Mucosa of descending colon (tissue), 3 donors: ENCODE measurements at places on chromosomes 16 and 17.
A peak's percentile ranks its signal among the peaks of the same experiment; 100 is the strongest.

GRCh38 chr17:43791589-43791988 lies 11.4 kb downstream of the CFAP97D1 start:
- no peak for DNase-seq

- DNase-seq: no peak
Measured at GRCh38 chr17:6823011-6823442, 8.5 kb downstream of the TEKT1 start.

DNA sequence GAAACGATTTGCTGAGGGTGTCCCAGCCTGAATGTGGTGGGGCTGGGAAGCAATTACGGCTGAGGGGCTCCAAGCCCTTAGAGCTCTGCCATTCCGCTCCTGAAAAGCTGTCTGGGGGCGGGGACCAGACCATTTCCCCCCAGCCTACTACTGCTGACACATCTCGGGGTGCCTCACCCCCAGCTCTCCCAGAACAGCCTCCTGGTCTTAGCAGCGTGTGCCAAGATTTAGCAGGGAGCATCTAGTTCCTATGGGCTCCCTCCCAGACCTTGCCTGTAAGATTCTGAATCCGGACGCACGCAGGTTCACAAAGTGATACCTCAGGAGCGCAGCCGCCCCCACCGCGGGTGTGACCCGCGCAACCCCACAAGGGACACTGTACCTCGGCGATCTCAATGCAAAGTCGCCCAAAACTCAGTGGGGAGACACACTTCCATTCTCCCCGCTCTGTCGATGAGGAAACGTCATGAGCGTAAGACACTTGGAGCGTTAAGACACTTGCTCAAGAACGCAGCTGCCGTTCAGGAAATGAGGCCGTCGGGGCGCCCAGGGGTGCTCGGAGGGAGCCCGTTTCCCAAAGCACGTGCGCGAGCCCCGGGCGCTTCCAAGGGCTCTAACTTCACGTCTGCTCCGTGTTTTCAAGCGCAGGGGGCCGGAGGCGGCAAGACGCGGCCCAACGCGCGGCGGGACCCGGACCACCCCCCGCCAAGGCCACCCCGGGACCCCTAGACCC lies 629 bp downstream of the GEMIN4 start:
- peak; percentile 40 for DNase-seq

DNA sequence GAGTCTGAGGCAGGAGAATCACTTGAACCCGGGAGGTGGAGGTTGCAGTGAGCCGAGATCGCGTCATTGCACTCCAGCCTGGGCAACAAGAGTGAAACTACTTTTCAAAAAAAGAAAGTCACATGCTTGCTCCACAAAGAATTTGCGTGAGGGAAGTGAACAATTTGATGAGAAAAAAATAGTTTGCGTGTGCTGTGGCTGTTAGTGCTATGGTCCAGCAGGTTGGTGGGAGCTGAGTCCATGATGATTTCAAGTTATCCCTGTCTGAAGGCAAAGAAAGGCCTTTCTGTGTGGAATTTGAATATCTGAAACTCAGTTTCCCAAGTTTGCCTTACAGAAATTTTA lies 21.0 kb downstream of the PRCD start:
- DNase-seq: no peak

GRCh38 chr17:13222975-13223374 lies 205.1 kb upstream of the ELAC2 start:
- peak; percentile 27 for DNase-seq

- no peak for DNase-seq
Measured at GRCh38 chr16:87625241-87625797, 23.0 kb downstream of the JPH3 start.

DNA sequence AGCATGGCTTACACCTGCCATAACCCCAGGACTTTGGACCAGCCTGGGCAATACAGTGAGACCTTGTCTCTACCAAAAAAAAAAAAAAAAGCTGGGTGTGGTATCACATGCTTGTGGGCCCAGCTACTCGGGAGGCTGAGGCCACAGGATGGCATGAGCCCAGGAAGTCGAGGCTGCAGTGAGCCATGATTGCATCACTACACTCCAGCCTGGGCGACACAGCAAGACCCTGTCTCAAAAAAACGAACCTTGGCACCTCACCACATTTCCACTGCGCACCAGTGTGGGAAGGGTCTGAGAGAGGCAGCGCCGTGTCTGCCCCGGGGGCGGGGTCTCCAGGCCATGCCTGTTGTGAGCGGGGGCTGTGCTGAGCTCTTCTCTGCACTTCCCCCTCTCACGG lies 6.3 kb downstream of the ACSF3 start:
- DNase-seq: peak; percentile 72

- DNase-seq: no peak
Measured at GRCh38 chr16:86899757-86900156, 321.4 kb downstream of the FOXL1 start.

GRCh38 chr17:48790607-48791127 lies 26.4 kb downstream of the TTLL6 start:
- no peak for DNase-seq

- DNase-seq: no peak
Measured at GRCh38 chr17:15239491-15239890, 25.6 kb downstream of the PMP22 start.

DNA sequence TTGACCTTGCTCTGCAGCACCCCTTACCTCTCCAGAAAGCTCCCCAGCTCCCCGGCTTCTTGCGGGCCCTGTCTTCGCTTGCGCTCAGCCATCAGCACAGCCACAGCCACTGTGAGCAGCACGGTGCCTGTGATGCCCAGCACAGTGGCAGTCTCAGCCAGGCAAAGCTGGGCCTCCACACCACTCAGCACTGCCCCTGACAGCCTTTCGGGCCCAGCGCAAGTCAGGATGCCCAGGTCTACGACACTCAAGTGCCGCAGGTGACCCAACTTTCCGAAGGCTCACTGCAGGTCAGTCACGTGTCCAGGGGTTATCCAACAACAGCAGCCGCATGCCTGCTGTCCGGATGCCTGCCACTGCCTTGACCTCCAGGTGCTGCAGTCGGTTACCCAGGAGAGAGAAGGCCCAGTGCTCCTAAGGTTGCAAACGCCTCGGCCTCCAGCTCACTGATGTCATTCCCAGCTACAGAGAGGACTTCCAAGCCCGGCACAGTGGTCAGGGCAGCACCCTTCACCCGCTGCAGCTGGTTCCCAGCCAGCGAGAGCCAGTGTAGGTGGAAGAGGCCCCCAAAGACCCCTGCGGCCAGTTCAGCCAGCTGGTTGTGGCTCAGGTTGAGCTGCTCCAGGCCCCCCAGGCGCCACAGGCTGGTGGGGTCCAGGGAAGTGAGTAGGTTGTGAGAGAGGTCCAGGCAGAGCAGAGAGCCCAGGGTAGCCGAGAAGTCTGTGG lies 8.9 kb upstream of the TMEM101 start:
- no peak for DNase-seq

DNA sequence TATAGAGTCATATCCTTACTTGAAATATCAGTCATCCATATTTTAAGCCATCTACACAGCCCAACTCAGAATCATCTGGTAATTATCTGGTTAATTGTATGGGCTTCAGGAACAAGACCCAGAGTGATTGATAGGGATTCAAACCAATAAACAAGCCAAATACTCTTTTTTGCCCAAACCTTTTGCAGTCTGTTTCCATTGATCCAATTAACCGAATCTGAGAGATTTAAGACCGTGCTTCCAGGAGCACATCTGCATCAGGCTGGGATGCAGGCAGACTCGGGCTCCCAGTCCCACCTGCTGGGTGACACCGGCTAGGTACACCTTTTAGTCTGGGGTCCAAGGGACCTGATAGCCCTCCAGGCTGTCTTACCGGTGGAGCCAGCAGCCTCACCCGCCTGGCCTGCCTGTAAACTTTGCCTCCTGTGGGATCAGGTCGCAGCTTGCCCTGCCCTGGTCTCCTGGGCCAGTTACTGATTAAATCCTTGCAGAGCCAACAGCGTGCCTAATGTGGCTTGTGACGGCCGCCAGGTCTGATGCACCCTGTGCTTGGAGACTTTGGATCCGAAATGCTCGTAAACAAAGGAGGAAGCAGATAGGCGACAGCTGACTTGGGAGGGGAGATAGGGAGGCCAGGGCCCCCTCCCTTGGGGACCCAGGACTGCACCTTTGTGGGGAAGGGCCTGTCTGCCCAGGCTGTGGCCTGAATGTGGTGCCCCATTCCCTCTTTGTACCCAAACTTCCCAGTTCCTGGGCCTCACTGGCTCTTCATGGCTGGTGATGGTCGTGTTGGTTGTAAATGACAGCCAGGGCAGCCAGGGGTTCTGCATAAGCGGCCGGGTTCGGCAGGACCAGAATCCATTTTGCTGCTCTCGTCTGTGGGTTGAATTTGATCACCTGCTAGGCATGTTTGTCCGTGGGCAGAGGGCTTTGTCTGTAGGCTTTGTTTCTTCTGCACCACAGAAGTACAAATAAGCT lies 3.8 kb downstream of the CMIP start:
- peak; percentile 89 for DNase-seq

DNA sequence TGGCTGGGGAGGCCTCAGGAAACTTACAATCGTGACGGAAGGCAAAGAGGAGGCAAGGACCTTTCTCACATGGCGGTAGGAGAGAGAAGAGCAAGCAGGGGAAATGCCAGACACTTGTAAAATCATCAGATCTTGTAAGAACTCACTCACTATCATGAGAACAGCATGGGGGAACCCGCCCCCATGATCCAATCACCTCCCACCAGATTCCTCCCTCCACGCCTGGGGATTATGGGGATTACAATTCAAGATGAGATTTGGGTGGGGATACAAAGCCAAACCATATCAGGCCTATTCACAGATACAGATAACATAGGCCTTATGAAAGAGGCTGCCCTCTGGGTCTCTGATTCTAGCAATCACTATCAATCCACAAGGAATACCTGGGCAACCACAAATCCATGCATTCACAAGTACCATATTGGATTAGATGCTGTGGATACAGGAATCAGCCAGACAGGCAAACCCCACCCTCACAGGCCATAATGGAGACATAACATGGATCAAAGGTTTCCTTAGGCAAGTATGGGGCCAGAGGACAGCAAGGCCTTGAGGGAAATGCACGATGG lies 284.9 kb downstream of the SOX9 start:
- DNase-seq: no peak

- no peak for DNase-seq
Measured at GRCh38 chr17:68610554-68610953, 9.4 kb upstream of the FAM20A start.

DNA sequence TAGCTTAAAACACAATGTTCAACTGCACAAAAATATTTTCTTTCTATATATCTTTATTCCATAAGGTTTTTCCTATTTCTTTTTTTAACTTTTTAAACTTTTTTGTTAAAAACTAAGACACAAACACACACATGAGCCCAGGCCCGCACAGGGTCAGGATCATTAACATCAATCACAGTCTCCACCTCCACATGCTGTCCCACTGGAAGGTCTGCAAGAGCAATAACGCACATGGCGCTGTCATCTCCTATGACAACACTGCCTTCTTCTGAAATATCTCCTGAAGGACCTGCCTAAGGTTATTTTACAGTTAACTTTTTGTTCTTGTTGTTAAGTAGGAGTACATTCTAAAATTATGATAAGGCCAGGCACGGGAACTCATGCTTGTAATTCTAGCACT lies 4.1 kb downstream of the CFAP20 start:
- DNase-seq: no peak

DNA sequence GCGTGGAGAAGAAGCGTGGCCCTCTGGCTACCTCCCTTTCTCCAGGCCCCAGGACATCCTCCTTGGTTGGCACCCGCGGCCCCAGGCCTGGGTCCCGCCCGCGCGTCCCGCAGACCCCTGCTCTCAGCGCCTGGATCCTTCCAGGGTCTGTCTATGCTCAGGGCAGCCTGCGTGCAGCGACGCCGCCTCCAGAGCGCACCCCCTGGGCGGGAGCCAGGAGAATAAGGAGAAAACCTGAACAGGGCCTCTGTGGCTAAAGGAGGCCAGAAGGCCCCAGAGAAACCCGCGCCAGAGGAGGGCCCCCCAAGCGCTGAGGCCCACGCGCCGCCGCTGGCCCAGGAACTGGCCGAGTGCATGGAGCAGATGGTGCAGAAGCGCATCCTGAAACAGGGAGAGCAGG lies 40.4 kb upstream of the DNAJA2 start:
- no peak for DNase-seq
